Cardiac septum (tissue), 1 donor: ENCODE measurements at places on chromosomes 2 and 18. TPM values are rescaled to one million over a fixed set of nuclear protein-coding genes. Genes with fewer than 3 reads are reported as not detected.

Gene LDLRAD4
- total RNA-seq: 23.3 TPM

DNA sequence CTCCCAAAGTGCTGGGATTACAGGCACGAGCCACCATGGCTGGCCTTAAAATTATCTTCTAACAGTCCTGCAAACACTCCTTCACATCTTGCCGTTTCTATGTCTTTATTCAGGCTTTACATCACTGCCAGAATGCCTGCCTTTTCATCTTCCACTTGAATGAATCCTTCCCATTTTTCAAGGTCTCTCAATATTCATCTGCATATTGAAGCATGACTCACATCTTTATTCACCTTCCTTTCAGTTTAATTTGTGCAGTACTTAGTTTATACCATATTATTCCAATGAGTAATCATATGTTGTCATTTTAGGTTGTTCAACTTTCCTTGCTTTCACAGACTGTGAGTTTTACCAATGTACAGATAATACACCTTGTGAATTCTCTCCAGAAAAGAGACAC, 510.1 kb upstream of the PIK3C3 start:
- no peak for DNase-seq

DNA sequence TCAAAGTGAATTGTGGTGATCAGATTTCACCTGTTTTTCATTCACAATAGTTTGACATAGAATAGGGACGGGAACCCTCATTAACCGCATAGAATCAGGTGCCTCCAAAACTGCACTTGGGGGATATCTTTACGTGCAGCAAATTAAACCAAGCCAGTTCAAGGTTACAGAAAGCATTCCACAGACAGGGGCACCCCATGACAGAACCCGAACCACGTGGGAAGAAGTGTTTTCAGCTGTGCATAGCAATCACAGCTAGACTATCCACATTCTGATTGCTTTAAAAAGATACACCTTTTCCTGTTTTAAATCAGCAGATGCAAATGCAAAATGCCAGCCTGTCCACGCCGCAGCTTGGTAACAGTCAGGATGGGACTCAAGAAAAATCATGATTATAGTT, 205.8 kb downstream of the ANAPC1 start:
- no peak for DNase-seq

GRCh38 chr2:10777842-10778723, 34.5 kb downstream of the PDIA6 start:
- peak; percentile 72 for DNase-seq

DNA sequence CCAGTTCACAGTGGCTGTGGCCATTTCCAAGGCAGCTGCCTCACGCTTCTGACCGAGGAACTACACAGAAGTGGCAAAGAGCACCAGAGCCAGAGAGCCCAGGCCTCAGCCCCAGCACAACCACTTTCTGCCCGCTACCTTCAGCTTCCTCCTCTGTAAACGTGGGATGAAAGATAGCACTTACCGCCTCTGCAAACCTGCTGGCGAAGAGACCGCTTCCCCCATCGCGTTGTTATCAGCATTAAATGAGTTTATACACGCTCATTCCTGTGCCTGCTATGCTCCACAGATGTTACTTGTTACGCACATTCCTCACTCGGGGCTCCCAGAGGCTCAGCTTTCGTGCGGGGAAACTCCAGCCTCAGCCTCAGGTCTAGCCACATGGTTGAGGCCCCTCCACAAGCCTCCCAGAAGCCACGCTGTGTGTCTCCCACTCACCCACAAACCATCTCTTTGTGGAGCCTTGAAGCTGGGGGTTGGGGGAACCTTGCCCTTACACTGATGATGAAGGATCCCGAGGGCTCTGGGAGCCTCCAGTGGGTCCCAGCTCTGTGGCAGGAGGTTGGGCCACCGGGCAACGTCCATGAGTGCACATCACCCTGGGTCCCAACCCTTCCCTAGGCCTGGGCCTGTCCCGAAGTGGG, 63.3 kb upstream of the SMAD7 start:
- DNase-seq: peak; percentile 67

GRCh38 chr2:236876642-236877041, 209.0 kb upstream of the COPS8 start:
- DNase-seq: no peak
